ENCODE measurements at places on chromosomes 12 and 14. TPM values are rescaled to one million over a fixed set of nuclear protein-coding genes. Genes with fewer than 3 reads are reported as not detected.
A peak's percentile ranks its signal among the peaks of the same experiment; 100 is the strongest.

- DNase-seq: no peak
- H3K4me3 ChIP-seq: no peak overlapping the region
- H3K27ac ChIP-seq: no peak overlapping the region
- no peaks in the 10 kb centered on the region for H3K27me3 ChIP-seq
- H3K36me3 ChIP-seq: no peaks in the 10 kb centered on the region
Measured at GRCh38 chr14:68147303-68147702, 327.7 kb downstream of the RAD51B start.

GRCh38 chr12:120979862-120980696 lies 1.7 kb downstream of the HNF1A start:
- no peaks in the 10 kb centered on the region for H3K36me3 ChIP-seq
- no peak overlapping the region for H3K4me3 ChIP-seq
- H3K27ac ChIP-seq: no peak overlapping the region
- no peaks in the 10 kb centered on the region for H3K4me1 ChIP-seq

- H3K4me1 ChIP-seq: peaks cover 6% of the 10 kb centered on the region
- DNase-seq: peak; percentile 63
- H3K36me3 ChIP-seq: no peaks in the 10 kb centered on the region
- H3K27ac ChIP-seq: no peak overlapping the region
Measured at GRCh38 chr12:116675339-116676107, 62.3 kb downstream of the SPRING1 start.

DNA sequence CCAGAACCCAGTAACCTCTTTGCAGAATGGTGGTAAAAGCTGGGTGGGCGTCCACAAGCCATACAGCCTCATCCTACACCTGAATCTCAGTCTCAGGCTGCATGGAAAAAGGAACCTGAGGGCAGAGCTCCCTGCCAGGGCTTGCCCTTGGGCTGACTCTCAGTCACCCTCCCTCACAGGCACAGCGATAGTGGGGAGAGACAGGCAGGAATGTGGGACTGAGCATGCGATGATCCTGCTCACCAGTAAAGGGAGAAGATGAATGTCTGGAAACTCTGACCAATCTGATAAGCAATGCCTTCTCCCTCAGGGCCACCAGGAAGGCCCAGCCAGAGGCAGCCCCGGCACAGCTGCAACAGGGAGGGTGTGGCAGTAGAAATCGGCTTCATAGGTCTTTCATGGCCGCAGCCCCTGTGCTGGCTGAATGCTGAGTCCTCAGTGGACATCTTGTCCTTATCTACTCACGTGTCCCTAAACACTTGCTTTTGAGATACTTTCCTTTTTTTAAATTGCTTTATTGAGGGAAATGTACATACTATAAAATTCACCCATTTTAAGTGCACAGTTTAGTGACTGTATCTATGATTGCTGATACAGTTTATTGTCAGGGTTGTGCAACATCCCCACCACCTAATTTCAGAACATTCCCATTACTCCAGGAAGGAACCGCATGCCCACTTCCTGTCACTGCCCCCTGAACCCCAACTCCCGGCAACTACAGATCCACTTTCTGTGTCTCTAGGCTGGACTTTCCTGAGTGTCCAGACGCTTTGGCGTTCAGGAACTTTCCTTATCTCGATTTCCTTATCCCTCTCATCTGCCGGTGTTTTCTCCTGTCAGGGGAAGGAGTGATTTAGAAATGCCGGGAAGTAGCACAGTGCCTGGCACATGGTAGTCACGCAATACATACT lies 258.1 kb downstream of the PCNX1 start:
- DNase-seq: no peak
- no peaks in the 10 kb centered on the region for H3K27me3 ChIP-seq
- H3K4me1 ChIP-seq: no peaks in the 10 kb centered on the region
- H3K4me3 ChIP-seq: no peak overlapping the region
- H3K27ac ChIP-seq: no peak overlapping the region
- no peaks in the 10 kb centered on the region for H3K36me3 ChIP-seq

DNA sequence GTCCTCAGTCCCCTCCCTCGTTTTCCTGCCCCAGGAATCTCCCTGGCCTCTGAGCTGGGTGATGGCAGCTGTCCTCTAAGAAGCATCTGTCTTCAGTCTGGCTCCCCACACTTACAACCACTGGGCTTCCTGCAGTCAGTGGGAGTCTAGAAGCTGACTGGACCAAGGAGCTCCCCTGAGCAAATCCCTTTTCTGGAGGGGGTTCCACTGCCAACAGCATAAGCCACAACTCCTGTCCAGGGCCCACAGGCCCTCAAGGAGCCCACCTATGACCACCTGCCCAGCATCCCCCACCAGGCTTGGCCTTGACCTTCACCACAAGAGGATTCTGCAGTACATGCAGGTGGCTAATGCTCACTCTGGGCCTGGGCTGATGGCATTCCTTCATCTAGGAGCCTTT lies 4.1 kb downstream of the RDH16 start:
- no peak overlapping the region for H3K27ac ChIP-seq
- H3K4me1 ChIP-seq: no peaks in the 10 kb centered on the region
- no peak for DNase-seq
- H3K4me3 ChIP-seq: no peak overlapping the region
- no peaks in the 10 kb centered on the region for H3K36me3 ChIP-seq
- H3K27me3 ChIP-seq: peaks cover 6% of the 10 kb centered on the region

DNA sequence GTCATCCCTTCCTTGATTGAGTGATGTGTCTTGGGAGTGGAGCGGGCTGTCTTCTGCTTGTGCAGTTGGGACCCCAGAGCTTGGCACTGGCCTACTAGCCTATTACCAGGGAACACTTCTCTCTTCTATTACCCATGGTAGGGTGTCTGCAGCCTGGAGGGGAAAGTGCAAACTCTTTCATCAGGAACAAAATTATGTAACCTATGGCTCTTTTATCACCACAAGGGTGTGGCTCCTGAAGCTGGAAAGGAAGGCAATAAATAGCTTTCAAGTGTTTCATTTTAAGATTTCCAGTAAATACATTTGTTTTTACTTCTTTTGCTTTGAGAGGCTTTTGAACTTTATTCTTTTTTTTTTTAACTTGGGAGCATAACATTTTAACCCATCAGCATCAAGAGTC lies 349.7 kb upstream of the FAR2 start:
- H3K36me3 ChIP-seq: no peaks in the 10 kb centered on the region
- H3K4me1 ChIP-seq: no peaks in the 10 kb centered on the region
- H3K27me3 ChIP-seq: no peaks in the 10 kb centered on the region
- H3K4me3 ChIP-seq: no peak overlapping the region

GRCh38 chr12:85244561-85244960 lies 35.5 kb upstream of the ALX1 start:
- no peaks in the 10 kb centered on the region for H3K4me1 ChIP-seq
- H3K27me3 ChIP-seq: no peaks in the 10 kb centered on the region
- H3K36me3 ChIP-seq: no peaks in the 10 kb centered on the region
- no peak overlapping the region for H3K27ac ChIP-seq

DNA sequence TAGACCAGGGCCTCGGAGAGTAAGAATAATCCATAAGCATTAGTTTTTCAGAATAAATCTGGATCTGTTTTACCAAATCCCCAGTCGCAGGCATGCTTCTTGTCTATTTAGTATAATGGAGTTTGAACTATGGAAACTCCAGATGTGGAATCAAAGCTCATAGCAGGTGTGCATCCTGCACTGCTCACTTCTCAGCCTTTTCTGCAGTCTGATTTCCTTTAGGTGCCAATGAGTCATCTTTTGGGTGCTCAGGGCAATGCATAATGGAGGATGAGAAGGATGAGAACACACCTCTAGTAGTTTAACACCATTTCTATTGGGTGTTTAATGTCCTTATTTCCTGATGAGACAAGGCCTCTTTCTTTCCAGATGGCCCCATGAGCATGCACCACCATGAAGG lies 961.2 kb downstream of the TMEM121 start:
- H3K36me3 ChIP-seq: no peaks in the 10 kb centered on the region
- DNase-seq: no peak
- H3K4me3 ChIP-seq: no peak overlapping the region
- H3K4me1 ChIP-seq: no peaks in the 10 kb centered on the region
- no peak overlapping the region for H3K27ac ChIP-seq
- no peaks in the 10 kb centered on the region for H3K27me3 ChIP-seq

DNA sequence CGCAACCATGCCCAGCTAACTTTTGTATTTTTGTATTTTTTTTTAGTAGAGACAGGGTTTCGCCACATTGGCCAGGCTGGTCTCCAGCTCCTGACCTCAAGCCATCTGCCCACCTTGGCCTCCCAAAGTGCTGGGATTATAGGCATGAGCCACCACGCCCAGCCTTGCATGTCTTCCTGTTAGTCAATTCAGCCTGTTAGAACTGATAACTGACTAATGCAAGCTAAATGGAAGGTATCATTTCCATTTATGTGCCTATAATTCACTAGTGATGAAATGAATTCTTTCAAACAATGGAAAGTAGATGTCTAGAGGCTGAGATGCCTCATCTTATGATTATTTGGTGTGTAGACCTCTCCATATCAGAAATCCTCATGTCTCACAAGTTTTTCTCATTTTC lies 37.3 kb upstream of the DIP2B start:
- no peaks in the 10 kb centered on the region for H3K27me3 ChIP-seq
- no peaks in the 10 kb centered on the region for H3K4me1 ChIP-seq
- H3K36me3 ChIP-seq: peaks cover 7% of the 10 kb centered on the region
- H3K27ac ChIP-seq: no peak overlapping the region

DNA sequence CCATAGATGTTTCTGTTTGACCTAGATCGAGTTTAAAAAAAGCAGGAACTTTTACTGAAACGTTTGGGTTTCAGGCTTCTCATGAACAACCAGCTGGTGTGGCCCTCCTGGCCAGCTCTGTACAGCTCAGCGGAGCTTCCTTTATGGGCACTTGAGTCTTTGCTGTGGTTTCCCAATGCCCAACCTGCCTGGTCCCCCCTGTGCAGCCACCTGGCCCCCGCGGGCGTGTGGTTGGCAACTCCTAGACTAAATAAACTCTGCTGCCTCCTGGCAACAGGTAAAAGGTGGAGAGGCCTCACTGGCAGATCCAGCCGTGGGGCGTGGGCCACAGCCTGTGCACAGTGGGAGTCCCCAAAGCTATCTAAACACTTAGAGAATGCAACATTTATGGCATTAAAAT lies 38.7 kb downstream of the ADGRD1 start:
- H3K4me3 ChIP-seq: no peak overlapping the region
- H3K4me1 ChIP-seq: no peaks in the 10 kb centered on the region
- DNase-seq: no peak
- H3K27me3 ChIP-seq: no peaks in the 10 kb centered on the region
- no peaks in the 10 kb centered on the region for H3K36me3 ChIP-seq

GRCh38 chr14:70254476-70254961 lies 65.8 kb upstream of the SLC8A3 start:
- H3K4me1 ChIP-seq: no peaks in the 10 kb centered on the region
- H3K36me3 ChIP-seq: no peaks in the 10 kb centered on the region
- no peak overlapping the region for H3K27ac ChIP-seq
- H3K27me3 ChIP-seq: peaks cover 6% of the 10 kb centered on the region

DNA sequence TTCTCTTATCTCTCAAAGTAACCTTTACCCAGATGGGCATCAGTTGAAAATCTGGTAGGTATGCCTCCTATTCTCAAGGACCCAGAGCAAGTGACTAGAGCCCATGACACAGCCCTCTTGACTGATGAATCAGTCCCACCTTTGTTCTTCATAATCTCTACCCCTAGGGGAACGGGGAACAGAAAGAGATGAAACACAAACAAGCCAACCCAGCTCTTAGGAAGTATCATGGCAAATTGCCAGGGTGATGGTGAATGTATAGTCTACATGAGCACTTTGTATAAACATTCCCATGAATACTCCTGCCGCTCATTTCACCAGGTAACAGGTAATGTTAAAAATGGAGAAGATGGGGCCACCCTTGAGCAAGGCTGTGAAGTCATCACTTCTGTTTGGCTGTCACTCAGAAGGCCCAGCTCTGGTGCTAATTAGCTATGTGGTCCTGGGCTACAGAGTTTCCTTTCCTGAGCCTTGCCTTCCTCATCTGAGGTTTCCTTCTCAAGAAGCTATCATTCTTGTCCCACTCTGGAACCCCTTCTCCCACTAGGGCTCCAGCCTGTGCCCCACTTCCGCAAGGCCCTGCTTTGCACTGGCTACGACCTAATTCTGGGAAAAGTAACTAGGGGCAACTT lies 161.7 kb downstream of the ANO2 start:
- peaks cover 13% of the 10 kb centered on the region for H3K36me3 ChIP-seq
- peaks cover 5% of the 10 kb centered on the region for H3K4me1 ChIP-seq
- peak; percentile 11 for DNase-seq
- no peak overlapping the region for H3K27ac ChIP-seq
- no peak overlapping the region for H3K4me3 ChIP-seq

DNA sequence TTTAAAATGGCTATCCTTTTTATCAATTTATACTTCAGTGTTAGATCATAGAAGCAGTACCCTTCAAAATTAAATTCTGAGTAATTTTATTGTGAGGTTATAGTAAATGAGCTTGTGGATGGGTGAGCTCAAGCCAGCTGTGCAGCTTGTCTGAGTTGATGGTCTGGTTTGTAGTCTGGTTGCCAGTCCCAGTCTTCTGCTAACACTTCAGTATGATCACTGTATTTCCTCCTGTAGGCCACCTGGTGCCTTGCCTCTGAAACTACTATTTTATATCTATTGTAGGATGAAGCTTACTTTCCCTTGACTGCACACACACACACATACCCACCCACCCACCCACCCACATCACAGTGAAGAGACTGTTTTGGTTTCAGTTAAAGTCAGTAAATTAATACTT lies 496.4 kb downstream of the PCNX1 start:
- H3K4me1 ChIP-seq: peaks cover 3% of the 10 kb centered on the region
- H3K36me3 ChIP-seq: no peaks in the 10 kb centered on the region
- H3K27me3 ChIP-seq: no peaks in the 10 kb centered on the region

DNA sequence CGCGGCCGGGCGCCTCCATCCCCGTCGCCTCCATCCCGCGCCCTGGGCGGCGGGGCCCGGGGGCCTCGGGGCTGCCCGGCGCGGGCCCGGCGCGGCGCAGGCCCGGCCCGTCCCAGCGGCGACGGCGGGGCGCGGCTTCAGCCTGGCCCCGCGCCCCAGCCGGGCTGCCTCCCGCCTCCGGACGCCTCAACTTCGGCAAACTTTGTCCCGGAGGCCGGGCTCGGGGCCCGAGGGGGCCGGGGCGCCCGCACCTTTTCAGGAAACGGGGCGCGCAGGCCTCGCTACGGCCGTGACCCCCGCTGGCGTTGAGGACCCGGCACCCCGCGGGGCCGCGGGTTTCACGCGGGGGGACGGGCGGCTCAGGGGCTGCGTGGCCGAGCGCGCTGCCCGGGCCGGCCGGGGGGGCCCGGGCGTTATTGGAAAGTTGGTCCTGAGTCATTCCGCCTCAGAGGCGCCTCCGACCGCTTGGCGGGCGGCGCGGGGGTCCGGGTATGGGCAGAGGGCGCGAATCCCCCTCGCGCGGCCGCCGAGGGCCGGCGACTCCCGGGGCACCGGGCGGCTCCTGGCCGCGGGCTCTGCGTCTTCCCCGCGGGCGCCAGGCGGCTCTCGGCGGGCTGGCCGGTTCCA lies 575 bp downstream of the TRAF3 start:
- peak overlapping the region; percentile 91 for H3K4me3 ChIP-seq
- H3K4me1 ChIP-seq: peaks cover 16% of the 10 kb centered on the region
- no peaks in the 10 kb centered on the region for H3K36me3 ChIP-seq

NFE2 gene
- not detected for polyA plus RNA-seq

TSHR gene
- not detected for polyA plus RNA-seq

CTSG gene
- not detected for polyA plus RNA-seq

C12orf60 gene
- 0.52 TPM for polyA plus RNA-seq

OR6C2 gene
- polyA plus RNA-seq: not detected

INHBE gene
- polyA plus RNA-seq: not detected

STXBP6 gene
- 0.06 TPM for polyA plus RNA-seq

POTEG gene
- not detected for polyA plus RNA-seq

IL22 gene
- polyA plus RNA-seq: not detected

AQP5 gene
- 2.7 TPM for polyA plus RNA-seq

KIF26A gene
- polyA plus RNA-seq: 3.6 TPM
